ENCODE measurements at places on chromosomes 12 and 14.

DNA sequence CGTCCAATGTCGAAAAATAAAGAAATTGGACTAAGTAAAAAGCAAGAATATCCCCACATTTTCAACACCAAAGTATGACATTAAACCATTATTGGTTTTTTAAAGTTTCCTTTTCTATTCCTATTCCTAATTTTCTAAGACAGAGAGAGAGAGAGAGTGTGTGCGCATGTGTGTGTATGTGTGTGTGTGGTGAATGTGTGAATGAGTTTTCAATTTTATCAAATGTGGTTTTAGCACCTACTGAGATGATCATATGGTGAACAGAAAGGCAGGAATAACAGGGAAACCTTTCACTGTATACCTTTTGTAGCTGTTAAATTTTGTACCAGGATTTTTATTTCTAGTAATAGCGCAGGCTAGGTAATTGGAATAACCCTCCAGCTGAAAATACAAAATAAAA is 80.4 kb upstream of the RAP1B start:
- no peak for DNase-seq

- no peak for DNase-seq
Measured at GRCh38 chr12:62933602-62934238, 1.2 kb downstream of the PPM1H start.

- no peak for DNase-seq
Measured at GRCh38 chr12:32448586-32448985, 49.2 kb downstream of the FGD4 start.

DNA sequence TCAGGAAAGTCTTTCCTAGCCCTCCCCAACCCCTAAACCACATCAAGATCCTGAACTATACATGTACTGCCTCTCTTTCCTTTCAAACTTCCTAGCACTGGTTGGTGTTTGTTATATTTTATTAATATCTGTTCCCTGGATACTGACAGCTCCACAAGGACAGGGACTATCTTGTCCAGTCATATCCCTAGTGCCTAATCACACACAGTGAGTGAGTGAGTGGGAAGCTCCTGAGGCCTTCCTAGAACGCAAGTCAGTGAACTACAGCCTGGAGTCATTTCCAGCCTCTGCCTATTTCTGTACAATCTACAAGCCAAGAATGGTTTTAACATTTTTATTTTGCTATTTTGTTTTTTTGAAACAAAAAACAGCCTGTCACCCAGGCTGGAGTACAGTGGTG is 7.5 kb upstream of the ACTR6 start:
- no peak for DNase-seq

DNA sequence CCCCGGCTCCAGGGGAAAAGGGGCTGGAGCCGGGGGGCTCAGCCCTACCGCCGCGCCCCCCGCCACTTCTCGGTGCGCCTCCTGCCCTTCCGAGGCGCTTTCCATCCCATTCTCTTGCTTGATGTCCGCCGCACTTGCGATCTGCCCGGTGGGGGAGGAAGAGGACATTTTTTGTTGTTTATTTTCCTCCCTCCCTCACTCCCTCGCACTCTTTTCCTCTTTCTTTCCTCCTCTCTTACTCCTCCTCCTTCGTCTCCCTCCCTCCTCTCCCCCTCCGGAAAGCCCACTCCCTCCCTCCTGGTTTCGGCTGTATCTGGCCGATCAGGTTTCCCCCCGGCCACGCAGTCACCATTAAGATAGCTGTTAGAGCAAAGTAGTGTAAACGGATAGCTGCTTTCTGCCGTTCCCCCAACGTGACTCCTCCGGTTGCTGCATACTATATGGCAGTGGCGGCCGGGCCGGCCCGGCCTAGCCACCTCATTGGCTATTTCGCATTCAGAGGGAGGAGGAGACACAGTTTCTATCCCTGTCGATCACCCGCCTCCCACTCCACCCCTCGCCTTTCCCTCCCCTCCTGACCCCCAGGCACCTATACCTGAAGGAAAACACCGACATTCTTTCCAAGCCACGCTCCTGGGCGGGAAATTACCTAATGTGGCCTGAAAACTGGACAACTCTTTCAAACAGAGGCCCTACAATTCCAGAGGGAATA is at the start of gene SIX4:
Gene SIX4, minus strand, starts transcription at position 445 of the 712 bp plus-strand sequence. Its CDS starts 277 bp downstream, at position 168.
- DNase-seq = peak; percentile 72

DNA sequence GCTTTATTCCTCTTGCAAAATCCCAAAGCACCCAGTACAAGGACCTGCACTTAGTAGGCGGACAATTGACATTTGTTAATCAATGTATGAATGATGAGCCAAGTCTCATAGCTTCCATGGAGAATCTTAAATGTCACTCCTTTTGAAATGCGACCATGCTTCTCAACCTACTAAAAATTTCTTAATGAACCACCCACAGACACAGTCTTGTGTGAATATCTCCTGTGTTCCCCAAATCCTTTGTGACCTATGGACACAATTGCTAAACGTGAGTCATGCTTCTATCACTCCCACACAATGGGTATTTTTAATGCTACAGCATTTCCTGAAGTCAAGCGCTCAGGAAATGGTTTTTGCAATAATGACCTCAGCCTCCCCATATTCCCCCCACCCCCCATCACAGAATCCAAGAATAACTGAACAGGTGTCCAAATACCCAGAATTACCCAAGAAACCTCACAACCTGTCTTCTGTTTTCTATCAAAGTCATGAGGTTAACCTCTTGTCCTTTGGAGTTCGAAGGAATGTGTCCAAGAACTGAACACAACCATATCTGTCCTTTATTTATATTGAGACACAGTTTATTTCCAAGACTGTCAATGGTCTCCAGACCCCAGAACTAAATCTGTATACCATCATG is 163.6 kb upstream of the PLEKHG7 start:
- DNase-seq = peak; percentile 56

- no peak for DNase-seq
Measured at GRCh38 chr14:51160871-51161270, 66.0 kb upstream of the TRIM9 start.

DNA sequence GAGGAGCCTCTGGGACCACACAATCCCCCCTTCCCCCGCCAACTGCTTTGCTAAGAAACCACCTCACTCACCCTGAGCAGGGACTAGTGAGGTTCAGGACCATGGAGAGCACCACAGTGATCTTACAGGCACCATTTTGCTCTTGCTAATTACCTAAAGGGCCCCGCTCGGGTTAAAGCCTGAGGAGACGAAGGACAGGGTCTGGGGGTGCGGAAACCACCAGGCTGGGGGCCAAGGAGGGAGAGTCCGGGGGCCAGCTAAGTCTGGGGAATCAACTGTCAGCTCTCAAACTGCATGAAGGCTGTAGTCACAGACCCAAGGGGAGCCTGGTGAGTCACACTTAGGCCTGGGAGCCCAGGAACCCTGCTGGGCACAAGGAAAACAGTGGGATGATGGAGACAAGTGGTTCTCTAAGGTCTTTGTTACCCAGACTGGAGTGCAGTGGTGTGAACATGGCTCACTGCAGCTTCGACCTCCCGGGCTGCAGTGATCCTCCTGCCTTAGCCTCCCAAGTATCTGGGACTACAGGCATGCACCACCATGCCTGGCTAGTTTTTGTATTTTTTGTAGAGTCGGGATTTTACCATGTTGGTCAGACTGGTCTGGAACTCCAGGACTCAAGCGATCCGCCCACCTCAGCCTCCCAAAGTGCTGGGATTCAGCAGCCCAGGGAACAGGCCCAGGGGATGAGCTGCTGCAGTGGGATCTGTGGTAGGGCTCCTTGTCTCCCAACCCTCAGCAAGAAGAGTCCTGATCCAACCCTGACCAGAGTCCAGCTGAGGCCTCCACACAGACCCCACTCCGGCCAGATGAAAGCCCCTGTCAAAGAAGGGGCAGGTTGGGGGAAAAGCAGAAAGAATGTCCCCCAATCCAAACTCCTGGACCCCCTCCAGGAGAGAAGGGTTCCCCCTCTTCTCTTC is 98.8 kb downstream of the CALM1 start:
- peak; percentile 37 for DNase-seq

GRCh38 chr12:8057306-8057705 is 8.9 kb downstream of the C3AR1 start:
- DNase-seq = no peak

DNA sequence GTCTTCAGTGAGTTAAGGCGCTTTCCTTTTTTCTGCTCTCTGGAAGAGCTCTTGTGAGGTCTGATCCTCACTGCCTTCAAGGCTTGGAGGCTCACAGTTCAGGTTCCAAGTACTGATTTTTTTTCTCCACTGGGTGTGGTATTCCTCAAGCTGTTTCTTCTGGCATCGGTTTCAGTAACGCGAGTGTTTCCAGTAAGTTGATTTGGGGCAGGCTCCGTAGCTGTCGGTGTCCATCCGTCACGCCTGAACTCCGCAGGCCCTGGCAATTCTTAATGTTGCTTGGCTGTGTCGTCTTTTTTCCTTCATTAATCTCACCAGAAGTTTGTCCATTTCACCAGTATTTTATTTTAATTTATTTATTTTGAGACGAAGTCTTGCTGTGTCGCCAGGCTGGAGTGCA is 30.6 kb downstream of the LRCOL1 start:
- no peak for DNase-seq
